Myocyte (in vitro differentiated cells): ENCODE measurements at places on chromosomes 4 and X.

DNA sequence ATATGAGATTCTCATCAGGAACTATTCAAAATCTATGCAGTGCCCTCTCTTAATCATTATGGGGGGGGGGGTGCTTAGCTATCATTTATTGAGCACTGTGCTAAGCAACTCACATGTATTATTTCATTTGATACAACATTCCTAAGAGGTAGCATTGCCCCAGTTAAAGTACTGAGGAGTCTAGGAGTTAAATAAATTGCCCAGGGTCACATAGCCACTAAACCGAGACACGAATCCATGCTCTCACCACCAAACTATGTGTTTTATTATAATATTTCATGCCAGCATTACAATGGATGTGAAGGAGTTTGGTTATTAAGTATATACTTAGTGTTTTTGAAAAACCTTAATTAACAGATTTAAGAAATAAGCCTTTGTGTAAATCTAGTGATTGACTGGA lies 131.4 kb downstream of the CBR4 start:
- no peak for DNase-seq

DNA sequence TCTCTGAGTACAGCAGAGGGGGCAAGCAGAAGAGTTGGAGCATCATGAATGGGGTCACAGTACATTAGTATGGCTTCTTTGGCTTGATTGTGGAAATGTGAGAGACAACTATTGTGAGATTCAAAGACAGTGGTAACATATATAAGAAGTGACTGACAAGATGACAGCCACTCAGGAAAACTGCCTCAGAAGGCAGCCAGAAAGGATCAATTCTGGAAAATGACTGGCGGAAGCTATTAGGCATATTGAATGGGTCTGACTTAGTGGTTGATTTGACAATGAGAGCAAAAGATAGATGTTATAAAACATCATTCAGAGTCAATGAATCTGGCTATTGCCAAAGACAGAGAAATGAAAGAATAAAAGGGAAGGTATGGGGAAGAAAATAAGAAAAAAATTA lies 345.5 kb upstream of the MAGEB2 start:
- DNase-seq, result no peak

GRCh38 chrX:112678831-112679230 lies 907 bp downstream of the LHFPL1 start:
- no peak for DNase-seq

GRCh38 chrX:11953615-11954014 lies 184.7 kb upstream of the FRMPD4 start:
- DNase-seq, result no peak

GRCh38 chrX:96481831-96482230 lies 202.8 kb upstream of the DIAPH2 start:
- DNase-seq, result no peak

DNA sequence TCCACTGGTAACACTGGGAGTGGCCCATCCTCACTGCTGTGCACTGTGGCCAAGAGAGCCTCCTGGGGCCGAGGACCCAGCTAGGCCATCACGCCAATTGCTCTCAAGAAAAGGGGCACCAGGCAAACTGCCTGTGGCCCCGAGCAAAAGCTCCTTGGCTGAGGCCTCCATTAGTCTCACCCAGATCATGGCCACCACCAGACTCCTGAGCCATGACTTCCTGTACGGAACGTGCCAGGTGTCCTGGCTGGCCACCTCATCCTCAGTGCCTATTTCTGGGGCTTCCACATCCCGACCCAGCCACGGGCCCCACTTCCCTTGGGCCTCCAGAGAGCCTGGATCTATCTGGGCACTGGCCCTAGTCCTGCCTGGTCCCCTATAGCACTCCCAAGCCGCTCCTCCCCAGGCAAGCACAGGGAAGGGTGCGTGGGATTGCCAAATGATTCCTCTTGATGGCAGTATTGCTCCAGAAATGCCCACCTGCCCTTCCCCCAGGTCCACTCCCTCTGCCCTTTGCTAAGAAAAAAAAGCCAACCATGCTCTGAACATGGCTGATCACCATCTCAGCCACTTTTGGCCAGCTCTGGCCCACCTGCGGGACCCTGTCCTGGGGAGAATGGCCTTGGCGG lies 212.6 kb upstream of the AGTR2 start:
- no peak for DNase-seq

DNA sequence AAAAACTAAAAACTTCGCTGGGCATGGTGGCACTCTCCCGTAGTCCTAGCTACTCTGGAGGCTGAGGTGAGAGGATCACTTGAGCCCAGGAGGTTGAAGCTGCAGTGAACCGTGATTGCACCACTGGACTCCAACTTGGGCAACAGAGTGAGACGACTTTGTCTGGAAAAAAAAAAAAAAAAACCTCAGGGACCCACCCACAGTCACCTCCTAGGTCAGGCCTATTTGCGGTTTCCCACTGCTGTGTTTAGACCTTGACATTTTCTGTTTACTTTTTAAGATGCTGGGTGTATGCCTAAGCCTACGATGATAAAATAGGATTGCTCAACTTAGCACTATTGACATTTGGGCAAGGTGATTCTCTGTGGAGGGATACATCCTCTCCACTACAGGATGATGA lies 197.4 kb upstream of the TBL1X start:
- no peak for DNase-seq

GRCh38 chrX:152899111-152899873 lies 1.4 kb downstream of the ZNF185 start:
- DNase-seq, result no peak

- no peak for DNase-seq
These were observed 139.6 kb downstream of the DCLK2 start for GRCh38 chr4:150217808-150218207.

- no peak for DNase-seq
These were observed 98.7 kb upstream of the GRIA3 start for GRCh38 chrX:123085311-123085940.

DNA sequence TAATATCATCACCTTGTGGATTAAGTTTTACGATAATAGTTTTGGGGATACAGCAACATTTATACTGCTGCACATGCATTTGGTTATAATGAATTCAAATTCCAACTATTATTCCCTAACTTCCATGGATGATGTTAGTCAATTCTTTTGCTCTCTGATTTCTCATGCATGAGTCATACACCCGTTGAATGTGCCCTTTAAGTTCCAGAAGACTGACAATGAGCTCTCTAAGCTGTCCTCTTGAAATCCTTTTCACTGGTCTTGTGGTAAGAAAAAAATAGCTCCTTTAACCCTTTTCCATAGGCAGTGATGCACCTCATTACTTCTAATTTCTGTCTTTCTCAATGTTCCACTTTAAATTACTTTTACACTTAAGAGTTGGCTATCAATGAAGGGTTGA lies 1095.2 kb upstream of the POU3F4 start:
- DNase-seq, result peak; percentile 1

GRCh38 chr4:124017185-124017785 lies 620.7 kb downstream of the SPRY1 start:
- DNase-seq, result no peak

DNA sequence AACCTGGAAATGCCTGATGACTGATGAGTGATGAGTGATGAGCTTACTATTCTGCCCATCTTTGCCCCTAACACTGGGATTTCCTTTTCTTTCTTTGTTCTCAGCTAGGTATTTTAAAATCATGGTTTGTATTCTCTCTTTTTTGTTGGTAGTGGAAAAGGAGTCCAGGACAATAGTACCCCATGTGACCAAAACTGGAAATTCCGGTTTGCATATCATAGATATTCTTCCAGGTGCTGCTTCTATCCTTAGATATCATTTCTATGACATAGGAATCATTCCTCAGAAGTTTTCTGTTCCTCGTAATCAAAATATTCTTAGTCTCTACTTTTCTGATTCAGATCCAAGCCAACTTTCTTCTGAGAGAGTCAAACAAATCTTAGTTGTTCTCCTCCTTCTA lies 320.5 kb upstream of the TET2 start:
- no peak for DNase-seq

DNA sequence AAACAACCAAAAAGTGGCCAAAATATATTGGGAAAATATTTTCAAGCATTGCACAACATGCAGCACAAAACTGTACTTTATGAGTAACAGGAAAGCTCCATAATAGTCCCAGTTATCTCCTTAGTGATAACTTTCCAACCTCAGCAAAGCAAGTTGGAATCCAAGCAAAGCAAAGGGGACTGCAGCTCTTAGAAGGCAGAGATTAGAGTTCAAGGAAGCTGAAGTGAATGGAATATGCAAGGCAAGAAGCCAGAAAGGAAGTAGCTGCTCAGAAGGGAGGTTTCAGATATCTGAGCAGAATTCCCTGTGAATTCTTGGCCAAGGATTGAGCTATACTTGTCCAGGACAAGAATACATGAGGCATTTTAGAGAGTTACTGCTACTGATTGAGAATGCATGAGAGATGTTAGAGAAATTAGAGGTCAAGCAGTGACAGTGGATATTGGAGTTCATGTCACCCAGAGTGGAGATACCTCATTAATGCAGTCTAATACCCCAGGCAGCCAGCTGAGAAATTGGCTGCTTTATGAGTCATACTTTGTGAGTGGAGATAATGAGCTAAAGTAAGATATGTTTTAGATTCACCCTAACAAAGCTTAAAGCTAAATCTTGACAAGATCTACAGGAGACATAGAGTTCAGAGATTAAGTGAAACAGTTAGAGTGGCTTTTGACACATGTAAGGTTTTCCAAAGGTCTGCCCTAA lies 102.8 kb downstream of the INPP4B start:
- no peak for DNase-seq

- peak; percentile 75 for DNase-seq
These were observed 147.2 kb upstream of the DKK2 start for GRCh38 chr4:107183155-107183774.

- no peak for DNase-seq
These were observed 85.4 kb downstream of the RPS3A start for GRCh38 chr4:151184523-151185458.

DNA sequence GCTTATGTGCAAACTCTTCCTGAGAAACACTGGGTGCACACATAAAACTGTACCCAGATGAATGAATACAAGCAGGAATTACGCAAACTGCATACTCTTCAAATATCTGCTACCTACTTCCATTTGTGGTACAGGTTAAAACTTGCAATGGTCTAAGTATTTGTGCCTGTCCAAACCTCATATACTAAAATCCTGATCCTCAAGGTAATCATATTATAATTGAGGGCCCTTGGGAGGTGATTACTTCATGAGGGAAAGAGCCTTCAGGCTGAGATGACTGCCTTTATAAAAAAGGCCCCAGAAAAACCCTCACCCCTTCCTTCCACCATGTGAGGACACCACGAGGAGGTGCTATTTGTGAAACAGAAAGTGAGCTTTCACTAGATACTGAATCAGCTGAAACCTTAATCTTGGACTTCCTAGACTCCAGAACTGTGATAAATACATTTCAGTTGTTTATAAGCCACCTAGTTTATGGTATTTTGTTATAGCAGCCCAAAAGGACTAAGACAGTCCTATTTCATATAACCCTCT lies 1977.2 kb downstream of the PCDH7 start:
- no peak for DNase-seq

DNA sequence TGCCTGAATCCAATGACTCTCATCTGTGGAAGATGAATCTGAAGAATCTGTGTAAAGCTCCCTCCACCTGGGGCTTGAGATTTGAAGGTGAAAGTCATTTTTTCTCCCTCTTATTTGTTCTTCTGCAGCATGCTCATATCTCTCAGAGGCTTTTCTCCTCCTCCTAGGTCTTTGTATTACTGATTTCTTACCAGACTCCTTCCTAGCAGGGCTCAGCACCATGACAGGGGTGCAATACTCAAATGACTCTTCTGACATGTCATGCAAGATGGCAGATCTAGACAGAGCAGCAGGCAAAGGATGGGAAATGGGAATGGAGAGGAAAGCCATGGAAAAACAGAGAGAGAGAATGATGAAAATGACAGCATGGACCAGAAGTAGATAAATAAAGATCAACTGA lies 118.3 kb downstream of the TMA16 start:
- no peak for DNase-seq

- DNase-seq, result peak; percentile 20
These were observed 145.5 kb upstream of the FGF13 start for GRCh38 chrX:138856881-138857604.

DNA sequence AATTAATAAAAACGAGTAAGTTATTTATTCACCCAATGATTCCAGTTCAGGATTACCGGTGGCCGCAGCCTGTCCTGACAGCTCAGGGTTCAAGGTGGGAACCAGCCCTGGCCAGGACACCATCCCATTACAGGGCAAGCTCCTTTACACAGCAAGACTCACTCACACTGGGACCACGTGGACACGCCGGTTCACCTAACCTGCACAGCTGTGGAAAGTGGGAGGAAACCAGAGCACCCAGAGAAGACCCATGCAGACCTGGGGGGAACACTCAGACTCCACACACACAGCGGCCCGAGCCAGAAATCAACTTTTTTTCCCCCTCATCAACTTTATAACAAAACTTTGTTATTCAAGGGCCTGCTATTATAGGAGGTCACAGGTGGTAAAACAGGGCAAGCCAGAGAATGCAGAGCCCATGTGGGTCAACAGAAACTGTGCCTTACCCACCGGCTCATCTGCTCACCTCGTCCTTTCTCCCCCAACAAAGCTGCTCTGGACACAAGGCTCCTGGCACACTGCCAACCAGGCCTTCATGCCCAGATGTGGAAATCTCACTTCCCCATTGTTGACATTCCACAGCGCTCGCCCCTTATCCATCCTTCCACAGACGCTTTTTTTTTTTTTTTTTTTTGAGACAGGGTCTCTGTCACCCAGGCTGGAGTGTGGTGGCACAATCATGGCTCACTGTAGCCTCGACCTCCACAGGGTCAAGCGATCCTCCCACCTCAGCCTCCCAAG lies 8.0 kb upstream of the ODAPH start:
- peak; percentile 18 for DNase-seq

DNA sequence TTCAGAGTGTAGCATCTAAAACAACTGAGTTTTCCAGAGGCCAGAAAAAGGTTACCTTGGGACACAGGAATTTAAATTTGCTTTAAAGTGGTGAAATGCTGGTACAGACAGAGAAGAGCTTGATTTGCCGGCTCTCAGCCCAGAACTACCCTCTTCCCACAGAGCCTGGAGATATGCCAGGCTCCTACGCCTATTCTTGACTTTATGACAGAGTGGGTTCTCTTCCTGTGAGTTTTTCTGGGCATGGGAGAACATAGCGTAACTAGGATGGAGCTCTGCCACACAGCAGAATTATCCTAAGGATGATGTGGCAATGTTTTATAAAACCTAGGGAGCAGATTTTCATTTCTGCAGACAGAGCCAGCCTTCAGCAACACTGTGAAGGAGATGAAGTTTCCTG lies 241.8 kb downstream of the GRIA3 start:
- peak; percentile 63 for DNase-seq

- DNase-seq, result peak; percentile 92
These were observed 16.6 kb downstream of the JAKMIP1 start for GRCh38 chr4:6183740-6184139.
